ENCODE measurements at places on chromosomes 3 and 15.
A peak's percentile ranks its signal among the peaks of the same experiment; 100 is the strongest.

DNA sequence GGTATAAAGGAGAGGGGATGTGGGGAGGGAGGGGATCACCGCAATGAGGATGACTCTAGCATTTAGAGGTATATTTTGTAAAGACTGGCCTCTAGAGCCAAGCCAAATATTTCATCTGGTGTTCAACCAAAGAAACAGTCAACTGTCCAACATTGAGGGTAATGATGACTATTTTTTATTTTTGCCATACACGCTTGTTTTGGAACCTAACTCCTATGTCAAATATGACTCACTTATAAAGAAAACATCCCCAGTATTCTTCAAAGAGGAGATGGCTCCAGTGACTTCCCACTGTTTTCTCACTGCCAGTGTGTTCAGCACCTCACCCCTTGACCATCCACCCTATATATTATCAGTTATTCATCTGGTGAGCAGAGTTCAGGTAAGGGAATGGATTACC, 77.3 kb downstream of the WNT5A start:
- DNase-seq: no peak

GRCh38 chr3:182728238-182728637, 65.1 kb upstream of the ATP11B start:
- DNase-seq: no peak

DNA sequence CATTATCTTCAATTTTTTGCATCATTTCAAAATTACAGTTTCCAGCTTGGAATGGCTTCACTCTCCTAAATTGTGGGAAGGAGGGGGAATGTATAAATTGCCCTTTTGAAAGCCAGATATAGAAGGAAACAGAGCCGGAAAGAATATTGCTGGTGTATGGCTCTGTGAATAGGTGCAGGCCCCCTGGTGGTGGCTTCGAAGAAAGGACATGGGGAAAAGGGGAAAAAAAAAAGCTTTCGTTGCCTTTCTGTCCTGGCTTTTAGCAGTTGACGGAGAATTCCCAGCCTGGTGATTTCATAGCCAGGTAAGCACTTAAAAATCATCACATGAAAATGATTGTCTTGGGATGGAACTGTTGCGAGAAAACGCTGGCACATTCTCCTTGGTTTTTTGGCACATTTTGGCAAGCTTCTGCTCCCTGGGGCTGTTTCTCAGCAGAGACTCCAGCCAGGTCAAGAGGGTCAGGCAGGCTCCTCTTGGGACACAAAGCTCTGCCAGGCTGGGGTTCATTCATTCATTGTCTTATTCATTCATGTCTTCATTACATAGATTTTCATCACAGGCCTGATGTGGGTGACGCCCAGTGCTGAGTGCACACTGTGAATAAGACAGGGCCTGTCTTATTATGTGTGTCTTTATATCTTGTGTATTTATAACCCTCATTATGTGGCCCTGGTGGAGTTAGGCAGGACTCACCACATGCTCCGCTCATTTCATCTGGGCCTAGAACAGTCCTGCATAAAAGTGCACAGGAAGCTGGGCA, 300.0 kb upstream of the TPM1 start:
- peak; percentile 92 for DNase-seq

GRCh38 chr3:155102329-155102728, 22.2 kb downstream of the MME start:
- no peak for DNase-seq

GRCh38 chr3:55704521-55704920, 217.4 kb upstream of the WNT5A start:
- peak; percentile 37 for DNase-seq

- DNase-seq: no peak
Observed at GRCh38 chr3:8887435-8888300, 75.6 kb downstream of the RAD18 start.

GRCh38 chr3:50520849-50521248, 17.4 kb upstream of the CACNA2D2 start:
- no peak for DNase-seq

DNA sequence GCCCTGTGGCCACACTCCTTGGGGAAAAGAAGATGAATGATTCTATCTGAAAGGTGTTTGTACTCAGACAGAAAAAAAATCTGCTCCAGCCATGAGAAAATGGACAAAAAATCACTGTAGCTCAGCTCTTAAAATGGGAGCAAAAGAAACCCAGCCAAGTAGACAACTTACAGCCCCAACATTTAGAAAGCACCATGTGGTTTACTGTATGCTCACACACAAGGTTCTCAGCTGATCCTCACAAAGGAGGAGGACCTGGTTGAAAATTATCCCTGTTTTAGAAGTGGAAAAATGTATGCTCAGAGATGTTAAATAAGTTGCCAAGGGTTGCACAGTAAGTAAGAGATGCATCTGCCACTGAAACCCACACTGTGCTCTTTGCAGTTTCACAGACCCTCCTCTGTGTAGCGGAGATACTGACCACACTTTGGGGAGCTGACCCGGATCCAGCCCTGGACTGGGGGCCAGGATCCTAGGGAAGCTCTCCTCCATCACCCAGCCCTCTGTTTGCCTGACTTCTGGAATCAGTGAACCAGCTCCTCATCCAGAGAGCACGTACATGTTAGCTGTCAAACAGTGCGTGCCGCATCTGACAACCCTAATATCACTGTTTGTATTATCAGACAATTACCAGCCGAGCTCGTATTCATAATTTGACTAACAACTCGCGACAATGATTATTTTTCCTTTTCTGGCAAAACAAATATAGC, 32.7 kb upstream of the TPRG1 start:
- DNase-seq: no peak

GRCh38 chr15:80752204-80752603, 27.0 kb upstream of the CEMIP start:
- DNase-seq: no peak

GRCh38 chr15:38186507-38186906, 66.1 kb upstream of the SPRED1 start:
- DNase-seq: no peak

- DNase-seq: no peak
Observed at GRCh38 chr15:99616773-99617342, 51.1 kb downstream of the MEF2A start.

GRCh38 chr3:2211568-2211967, 112.9 kb downstream of the CNTN4 start:
- DNase-seq: no peak

GRCh38 chr15:35698331-35698730, 152.4 kb upstream of the DPH6 start:
- DNase-seq: no peak

DNA sequence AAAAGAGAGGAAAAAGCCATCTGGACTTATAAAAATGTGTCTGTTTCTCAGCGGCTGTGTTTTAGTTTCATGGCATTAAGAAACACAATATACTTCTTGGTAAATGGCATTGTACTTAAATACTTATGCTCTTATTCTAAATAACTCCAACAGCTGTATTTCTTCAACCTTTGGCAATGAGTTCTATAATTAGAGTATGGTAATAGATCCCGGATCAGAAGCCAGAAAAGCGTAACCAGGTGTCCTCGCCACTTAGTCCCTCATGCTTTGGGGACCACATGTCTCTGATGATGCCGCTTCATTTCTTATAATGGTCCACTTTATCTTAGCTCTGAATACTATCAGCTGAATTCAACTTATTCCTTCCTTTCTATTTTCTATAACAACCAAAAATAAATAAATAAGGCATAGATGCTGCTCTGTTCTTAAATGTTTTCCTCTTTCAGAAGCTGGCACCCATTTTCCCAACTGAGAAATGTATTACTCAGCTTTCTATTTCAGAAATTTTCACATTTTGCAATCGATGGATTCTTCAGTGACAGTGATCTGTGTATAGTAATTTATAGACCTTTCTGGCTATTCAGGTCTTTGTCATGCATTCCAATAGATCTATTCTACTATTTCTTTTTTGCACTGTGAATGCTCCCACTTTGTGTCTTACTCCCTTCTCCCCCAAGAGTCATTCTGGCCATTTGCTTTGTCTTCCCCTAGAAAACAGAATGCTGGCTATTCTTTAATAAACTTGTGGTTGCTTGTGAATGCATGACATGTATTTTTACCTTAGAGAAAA, 87.6 kb upstream of the KBTBD8 start:
- no peak for DNase-seq

GRCh38 chr15:39880718-39881387, 39.2 kb downstream of the GPR176 start:
- DNase-seq: no peak

- DNase-seq: no peak
Observed at GRCh38 chr3:109982201-109982600, 644.9 kb upstream of the DPPA4 start.

- DNase-seq: no peak
Observed at GRCh38 chr3:117145677-117146076, 436.1 kb downstream of the TUSC7 start.

GRCh38 chr15:62067448-62068044, 769 bp downstream of the C2CD4A start:
- no peak for DNase-seq

DNA sequence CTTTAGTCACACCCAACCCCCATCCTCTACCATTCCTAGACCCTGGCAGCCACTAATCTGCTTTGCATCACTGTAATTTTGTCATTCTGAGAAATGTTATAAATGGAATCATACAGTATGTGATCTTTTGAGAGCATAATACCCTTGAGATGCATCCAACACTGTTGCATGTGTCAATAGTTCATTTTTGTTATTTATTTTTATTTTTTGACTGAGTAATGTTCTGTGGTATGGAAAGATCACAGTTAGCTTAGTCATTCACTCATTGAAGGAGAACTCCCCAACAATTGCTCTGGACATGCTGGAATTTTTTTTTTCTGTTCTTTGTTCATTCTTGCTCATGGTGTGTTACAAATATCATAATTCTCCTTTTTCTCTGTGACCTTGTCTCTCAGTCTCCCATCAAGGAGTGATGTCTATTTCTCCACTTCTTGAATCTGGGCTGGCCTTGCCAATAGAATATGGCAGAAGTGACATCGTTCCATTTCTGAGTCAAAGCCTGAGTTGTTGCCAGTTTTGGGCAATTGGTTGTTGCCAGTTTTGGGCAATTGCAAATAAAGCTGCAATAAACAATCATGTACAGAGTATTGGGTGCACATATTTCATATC, 6.8 kb upstream of the ADPGK start:
- peak; percentile 16 for DNase-seq

GRCh38 chr3:20539666-20540065, 353.7 kb upstream of the SGO1 start:
- DNase-seq: no peak

DNA sequence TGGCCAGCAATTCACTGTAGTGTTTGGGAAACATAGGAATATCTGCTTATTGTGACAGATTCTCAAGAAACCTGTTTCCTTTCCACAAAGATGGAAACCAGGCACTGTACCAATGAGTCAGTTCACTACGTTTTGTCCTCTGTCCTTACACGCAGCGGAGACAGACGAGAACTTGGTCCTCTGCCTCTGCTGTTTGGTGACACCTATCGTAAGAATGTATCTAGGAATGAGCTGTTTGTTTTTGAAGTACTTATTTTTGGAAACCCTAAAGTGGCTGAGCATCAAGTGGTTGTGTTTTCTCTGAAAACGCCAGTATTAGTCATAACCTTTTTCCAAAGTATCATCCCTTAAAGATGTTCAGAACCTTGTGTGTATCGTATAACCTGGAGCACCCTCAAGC, 93.0 kb downstream of the PGPEP1L start:
- DNase-seq: peak; percentile 66

DNA sequence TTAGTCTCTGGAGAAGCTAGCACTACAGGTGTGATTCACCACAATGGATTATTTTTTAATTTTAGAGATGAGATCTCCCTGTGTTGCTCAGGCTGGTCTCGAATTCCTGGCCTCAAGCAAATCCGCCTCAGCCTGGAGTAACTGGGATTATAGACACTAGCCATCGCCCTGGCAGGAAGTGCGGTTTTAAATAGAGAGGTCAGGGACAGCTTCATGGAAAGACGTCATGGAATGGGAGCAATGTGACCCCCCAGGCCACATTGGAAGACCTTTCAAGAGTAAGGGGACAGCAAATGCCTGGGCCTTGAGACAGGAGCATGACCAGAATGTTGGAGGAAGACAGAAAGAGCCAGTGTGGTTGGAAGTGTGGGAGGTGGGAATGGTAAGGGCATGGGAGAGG, 2.2 kb upstream of the ISG20 start:
- no peak for DNase-seq

- DNase-seq: no peak
Observed at GRCh38 chr15:80107774-80108173, 45.0 kb upstream of the FAH start.

DNA sequence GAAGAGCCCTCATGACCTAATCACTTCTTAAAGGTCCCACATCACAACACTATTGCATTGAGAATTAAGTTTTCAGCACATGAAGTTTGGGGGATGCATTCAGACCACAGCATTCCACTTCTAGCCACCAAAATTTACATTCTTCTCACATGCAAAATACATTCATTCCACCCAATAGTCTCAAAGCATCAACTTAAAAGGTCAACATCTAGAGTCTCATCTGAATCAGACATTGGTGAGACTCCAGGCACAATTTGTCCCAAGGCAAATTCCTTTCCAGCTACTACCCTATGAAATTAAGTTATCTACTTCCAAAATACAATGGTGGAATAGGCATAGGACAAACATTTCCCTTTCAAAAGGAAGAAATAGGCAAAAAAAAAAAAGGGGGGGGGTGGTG, 64.9 kb downstream of the PLSCR2 start:
- DNase-seq: no peak

- no peak for DNase-seq
Observed at GRCh38 chr15:89672221-89673164, 6.7 kb downstream of the PLIN1 start.

DNA sequence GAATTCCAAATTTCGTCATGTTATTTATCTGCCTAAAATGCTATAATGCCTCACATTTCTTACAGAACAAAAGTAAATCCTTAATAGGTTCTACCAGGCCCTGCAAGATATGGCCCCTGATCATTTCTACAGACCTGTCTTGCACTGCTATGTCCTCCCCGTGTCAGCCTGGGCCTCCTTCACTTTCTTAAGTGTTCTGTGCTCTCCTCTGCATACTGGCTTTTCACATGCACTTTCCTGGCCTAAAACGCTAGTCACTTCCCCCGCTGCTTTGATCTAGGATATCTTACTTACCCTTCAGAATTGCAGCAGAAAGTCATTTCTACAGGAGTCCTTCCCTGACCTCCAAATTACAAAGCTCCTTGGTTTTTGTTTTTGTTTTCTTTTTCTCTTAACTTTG, 551.3 kb downstream of the NSUN3 start:
- no peak for DNase-seq

GRCh38 chr15:58748852-58749531, 515 bp downstream of the ADAM10 start:
- no peak for DNase-seq

Measured in GM04504 (cell line).